ENCODE measurements at places on chromosomes 1 and 21.

- DNase-seq, result peak; percentile 40
Observed at GRCh38 chr1:201709564-201710295, 119.2 kb upstream of the IPO9 start.

GRCh38 chr1:240524356-240525069 lies 87.4 kb downstream of the GREM2 start:
- no peak for DNase-seq

- DNase-seq, result no peak
Observed at GRCh38 chr1:236724506-236724905, 38.2 kb downstream of the ACTN2 start.

GRCh38 chr1:31839662-31840343 lies 24.0 kb upstream of the SPOCD1 start:
- DNase-seq, result no peak

DNA sequence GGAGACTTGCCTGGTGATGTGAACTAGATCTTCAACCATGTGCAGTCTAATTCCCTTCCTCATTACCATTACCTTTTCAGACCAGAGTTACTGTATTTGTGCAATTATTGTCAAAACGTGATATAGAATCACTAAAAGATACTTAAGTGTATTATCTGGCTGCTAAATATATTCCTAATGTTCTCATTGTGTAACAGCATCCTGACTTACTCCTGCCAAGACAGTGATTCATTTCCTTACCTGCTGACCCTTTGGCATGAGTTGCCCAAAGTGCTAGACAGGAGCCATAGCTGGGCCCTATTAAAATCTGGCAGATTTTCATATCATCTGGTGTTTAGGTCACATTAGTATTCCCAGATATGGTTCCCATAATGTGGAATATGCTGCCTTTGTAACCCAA lies 598.3 kb upstream of the CAMK1G start:
- DNase-seq, result no peak

DNA sequence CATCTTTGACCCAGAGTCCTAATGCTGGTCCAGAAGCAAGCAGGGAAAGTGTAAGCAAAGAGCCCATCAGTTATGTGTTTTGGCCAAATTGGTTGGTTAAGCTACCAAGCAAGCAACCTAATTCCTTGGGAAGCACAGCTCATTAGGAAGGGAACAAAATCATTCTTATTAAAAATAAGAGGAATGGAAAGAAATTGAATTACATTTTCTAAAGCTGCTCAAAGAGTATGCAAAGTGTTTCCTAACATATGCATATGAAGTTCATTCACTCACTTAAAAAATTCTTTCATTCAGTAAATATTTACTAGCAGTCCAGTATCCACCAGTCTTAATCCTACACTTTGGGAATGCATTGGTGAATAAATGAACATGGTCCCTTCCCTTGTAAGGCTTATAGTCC lies 71.8 kb downstream of the RNF220 start:
- no peak for DNase-seq

DNA sequence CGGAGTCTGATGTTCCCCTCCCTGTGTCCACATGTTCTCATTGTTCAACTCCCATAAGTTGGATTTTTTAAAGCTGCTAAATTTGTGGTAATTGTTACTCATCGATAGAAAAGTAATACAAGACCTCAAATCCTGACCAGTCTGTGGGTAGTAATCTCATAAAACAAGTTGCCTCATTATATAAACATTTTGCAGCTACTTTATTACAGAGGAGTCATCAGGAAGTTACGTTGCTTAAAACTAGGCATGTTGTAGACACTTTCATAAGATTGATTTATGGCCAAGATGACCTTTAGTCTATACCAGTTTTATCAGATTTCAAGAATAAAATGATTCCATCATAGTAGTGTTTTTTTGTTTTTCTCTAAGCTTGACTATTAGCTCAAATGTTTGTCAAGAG lies 208.8 kb downstream of the GIPC2 start:
- DNase-seq, result no peak

- no peak for DNase-seq
Observed at GRCh38 chr1:204343802-204344201, 15.9 kb downstream of the PLEKHA6 start.

- no peak for DNase-seq
Observed at GRCh38 chr1:147851149-147851548, 51.4 kb upstream of the GJA8 start.

GRCh38 chr1:213876531-213876930 lies 111.2 kb upstream of the PROX1 start:
- no peak for DNase-seq

- DNase-seq, result no peak
Observed at GRCh38 chr1:198681252-198681651, 42.4 kb downstream of the PTPRC start.

DNA sequence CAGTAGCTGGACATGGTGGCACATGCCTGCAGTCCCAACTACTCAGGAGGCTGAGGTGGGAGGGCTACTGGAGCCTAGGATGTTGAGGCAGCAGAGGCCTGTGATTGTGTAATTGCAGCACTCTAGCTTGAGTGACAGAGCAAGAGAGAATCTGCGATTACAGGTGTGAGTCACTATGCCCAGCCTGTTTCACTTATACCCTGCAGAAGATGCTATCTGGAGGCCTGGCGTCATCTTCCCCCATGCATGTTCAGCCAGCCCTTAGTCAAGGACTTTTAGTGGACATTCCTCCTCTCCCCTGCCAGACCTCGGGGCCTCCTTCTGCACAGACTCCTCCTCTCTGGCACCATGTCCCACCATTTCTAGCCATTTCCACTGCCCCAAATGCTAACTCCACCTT lies 36.3 kb upstream of the RCC2 start:
- no peak for DNase-seq

- no peak for DNase-seq
Observed at GRCh38 chr21:28776251-28776650, 216.4 kb downstream of the LTN1 start.

DNA sequence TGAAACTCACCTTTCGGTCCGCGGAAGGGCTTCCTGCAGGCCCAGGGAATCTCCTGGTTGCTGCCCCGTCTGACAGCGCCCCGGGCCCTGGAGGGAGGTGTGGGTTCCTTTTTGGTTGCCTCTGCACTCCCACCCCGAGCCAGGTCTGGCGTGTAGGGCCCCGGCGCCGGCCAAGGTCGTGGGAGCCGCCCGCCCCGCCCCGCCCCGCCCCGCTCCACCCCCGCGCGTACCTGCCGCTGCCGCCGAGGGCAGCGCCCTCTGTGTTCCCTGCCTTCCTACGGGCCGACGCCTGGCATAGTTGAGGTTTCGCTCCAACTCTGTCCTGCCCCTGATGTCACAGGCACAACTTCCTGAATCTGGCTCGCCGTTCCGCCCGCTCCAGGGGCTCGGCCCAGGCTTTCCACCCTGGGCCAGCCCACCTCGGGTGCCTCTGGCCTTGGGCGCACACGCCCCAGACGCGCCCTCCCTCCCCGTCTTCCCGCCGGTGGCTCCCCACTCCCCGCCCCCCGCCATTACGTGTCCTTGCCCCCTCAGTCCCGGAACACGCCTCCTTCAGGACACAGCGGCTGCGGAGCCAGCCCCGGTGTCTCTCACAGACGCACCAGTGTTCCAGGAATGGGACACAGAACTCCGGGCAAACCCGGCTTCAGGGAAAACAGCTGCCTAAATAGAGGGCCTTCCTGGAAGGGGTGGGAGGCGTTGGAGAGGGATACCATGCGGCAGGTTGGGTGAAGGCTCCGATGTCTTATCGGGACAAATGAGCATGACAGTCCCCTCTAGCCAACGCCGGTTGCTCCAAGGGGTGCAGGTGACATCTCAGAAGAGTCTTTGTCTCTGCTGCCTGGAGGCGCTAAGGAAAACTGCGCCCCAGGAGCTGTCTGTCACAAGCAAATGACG lies at the start of gene KIAA0040:
Gene KIAA0040, minus strand, starts transcription at position 147 of the 897 bp plus-strand sequence. CDS start 31,763 bp downstream, outside the sequence.
- peak; percentile 44 for DNase-seq

GRCh38 chr1:98478121-98478520 lies 183.4 kb upstream of the SNX7 start:
- DNase-seq, result no peak

GRCh38 chr1:176799327-176799726 lies 336.4 kb downstream of the PAPPA2 start:
- DNase-seq, result no peak

DNA sequence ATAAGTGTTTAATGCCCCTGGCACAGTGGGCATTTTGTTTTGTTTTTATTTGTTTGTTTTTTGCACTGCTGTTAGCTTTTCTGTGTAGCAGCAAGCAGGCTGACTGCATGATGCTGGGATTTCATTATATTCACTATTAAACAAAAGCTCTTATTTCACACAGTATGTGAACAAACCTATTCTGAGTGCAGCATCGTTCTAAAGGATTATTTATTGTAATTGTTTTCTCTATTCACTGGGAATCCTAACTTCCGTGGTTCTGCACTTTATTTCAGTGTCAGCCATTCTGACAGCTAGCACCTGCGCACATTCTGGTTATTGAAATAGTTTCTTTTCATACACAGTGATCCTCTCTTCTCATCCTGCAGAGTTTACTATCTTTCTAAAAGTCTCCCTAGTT lies 595.0 kb downstream of the NEGR1 start:
- DNase-seq, result no peak

DNA sequence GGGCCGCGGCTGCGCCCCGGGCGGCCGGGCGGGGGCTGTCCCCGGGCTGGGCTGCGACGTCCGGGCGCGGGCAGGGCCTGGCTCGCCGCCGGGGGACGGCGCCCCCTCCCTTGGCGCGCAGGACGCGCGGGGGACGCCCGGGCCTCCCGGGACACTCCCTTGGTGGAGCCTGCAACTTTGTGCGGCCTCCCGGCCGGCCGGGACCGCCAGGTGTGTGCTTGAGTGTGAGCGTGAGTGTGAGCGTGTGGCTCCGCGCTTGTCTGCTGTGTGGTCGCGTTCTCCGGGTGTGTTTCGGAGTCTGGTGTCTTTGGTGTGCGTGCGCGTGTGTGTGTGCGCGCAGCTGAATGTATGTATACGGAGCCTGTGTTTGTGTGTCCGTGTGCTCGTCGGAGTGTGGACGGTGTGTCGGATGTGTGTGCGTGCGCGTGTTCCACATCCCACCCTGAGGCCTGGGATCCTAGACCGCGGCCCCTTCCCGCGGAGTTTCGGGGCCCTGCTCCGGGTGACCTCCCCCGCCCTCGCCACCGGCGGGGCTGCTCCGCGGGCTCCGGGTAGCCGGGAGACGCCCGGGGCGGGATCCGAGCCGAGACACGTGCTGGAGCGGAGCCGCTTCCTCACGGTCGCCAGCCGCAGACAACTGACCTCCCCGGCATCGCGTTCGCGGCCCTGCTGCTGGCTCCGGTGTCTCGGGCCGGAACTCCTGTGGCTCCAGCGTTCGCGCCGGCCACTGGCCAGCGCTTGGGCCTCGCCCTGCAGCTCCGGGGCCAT lies 1.7 kb downstream of the PTPRU start:
- no peak for DNase-seq

GRCh38 chr1:208122612-208123358 lies 121.4 kb downstream of the PLXNA2 start:
- DNase-seq, result no peak

- DNase-seq, result no peak
Observed at GRCh38 chr1:14592004-14592631, 6.4 kb upstream of the KAZN start.

DNA sequence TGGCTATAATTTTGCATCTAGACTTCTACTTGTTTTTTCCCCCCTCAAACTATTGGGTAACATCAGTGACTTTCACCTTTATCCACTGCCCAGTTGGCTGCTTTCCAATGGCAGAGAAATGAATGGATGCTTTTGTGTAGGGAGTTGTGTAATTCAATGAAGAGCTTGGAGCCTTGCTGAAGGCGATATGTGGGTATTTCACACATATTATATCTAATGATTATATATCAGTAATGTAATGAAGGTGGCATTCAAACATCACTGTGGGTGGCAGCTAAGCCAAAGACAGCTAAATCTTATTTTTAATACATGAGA lies 81.2 kb downstream of the TGFB2 start:
- DNase-seq, result no peak

GRCh38 chr1:213987927-213988506 lies at the start of gene PROX1:
TSS of gene PROX1 (plus strand) at chr1:213987973. CDS start at chr1:213996536, 8,563 bp downstream.
- DNase-seq, result peak; percentile 28

DNA sequence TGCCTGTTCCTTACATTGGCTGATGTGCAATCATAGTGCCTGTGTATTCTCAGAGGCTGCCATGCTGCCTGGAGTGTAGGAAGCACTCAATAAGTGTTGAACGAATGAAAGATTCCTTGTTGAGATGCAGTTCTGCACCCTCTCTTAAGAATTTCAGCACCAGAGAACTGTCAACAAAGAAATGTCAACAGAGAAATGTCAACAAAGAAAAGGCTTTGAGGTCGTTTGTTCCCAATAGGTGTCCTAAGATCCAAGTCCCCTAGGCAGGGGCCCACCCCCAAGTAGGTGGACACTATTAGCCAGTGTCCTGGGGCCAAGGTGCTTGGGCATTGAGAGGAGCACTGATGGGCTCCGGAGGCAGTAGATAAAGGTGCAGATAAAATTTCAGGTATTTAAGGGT lies 12.6 kb downstream of the KCND3 start:
- DNase-seq, result no peak

GRCh38 chr1:147558045-147558444 lies 16.7 kb downstream of the BCL9 start:
- no peak for DNase-seq

- no peak for DNase-seq
Observed at GRCh38 chr1:114009393-114009792, 30.1 kb downstream of the OLFML3 start.

- no peak for DNase-seq
Observed at GRCh38 chr1:61253912-61254633, 171.7 kb downstream of the NFIA start.

DNA sequence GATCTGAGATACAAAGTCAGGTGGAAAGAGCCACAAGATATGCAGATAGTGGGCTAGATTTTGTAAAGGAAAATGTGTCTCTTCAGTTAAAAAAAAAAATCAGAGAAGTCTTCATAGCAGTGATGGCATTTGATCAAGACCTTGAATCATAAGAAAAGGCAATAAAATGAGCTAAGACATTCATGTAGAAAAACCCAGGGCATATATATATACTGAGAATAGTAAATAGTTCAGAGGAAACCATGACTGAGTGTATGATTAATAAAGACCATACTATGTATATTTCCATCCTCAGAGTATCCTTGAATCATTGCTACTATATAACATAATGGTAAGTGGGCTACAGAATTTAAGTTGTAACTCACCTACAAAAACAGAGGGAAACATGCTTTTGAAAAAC lies 321.7 kb upstream of the NR5A2 start:
- DNase-seq, result no peak

GRCh38 chr1:169576935-169577331 lies 9.3 kb downstream of the F5 start:
- no peak for DNase-seq

GRCh38 chr1:203528976-203529835 lies 35.3 kb downstream of the OPTC start:
- DNase-seq, result no peak
